ENCODE measurements at places on chromosomes 7 and 10.

DNA sequence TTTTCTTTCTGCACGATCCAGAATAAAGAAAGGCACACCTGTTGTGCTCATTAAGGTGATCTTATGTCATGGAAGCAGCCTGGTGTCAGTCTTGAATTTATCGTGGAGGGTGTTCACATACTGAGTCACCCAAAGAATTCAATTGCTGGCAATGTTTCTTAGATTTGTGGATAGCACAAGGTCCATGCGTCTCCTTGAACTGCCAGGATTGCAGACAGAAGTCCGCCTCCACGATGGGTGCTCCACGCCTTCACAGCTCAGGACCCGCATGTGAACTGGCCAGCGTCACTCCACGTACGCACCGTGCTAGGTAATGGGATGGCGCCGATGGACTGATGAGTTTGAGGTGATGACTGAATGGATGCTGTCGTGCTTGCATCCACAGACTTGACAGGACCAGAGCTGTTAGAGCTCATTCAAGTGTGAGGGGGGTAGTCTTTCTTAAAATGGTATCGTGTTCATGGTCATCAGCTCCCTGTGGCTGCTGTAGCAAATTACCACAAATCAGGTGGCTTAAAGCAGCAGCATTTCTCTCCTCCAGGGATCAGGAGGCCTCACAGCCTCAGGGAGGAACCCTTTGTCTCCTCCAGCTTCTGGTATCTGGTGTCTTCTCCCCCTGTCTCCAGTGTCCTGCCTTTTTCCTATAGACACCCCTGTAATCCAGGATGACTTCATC, 65.4 kb upstream of the DNAJB6 start:
- no peak for DNase-seq

- DNase-seq, result no peak
Measured at GRCh38 chr10:23174977-23175512, 17.1 kb upstream of the PTF1A start.

- DNase-seq, result no peak
Measured at GRCh38 chr10:89269433-89270152, 18.0 kb upstream of the LIPA start.

DNA sequence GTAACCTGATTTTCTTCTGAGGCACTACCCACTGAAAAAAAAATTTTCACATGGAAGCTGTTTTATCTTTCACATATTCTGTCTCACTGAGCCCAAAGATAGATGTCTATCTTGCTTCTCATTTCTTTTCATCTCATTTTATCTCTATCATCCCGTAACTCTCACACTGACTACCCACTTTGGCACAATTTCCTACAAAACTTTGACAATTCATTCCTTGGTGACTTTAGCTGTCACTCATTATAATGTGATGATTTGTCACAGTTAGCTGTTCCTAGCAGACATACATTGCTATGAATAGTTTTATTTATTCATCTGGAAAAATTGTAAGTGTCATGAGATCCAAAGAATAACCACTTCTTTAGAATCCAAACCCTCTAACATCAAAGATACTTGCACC, 589.9 kb upstream of the TEX47 start:
- no peak for DNase-seq

DNA sequence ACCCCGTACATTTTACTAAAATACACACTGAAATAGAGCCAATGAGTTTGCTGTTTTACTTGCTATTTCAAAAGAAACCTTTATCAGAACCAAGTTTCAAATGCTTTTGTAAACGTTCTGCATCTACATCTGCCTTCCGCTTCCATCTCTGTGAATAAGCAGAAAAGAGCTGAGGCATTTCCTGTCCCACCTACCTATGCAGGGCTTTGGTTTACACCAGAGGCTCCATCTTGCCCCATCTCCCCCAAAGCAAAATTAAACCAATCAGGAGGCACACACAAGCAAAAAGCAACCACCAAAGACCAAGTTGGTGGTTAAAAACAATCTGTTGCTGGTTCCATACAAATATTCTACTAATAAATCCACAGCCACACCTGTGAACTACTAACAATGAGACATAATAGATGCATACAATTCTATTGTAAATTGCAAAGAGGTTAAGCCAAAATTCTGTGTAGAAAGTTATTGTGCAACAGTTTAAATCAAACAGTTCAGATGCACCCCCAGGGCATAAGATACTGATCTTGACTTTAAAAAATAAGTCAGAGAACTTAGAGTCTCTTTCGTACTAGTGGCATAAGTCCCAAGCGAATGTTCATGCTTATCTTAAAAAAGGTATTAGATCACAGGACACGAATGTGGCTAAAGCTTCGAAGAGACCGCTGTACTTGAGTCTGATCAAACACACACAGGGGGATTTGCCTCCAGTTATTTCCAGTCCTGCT, 83.9 kb downstream of the FGFR2 start:
- no peak for DNase-seq

GRCh38 chr10:68647672-68648341, 73.2 kb upstream of the CCAR1 start:
- no peak for DNase-seq

- DNase-seq, result no peak
Measured at GRCh38 chr7:1915956-1916600, 246.0 kb downstream of the ELFN1 start.

GRCh38 chr7:140033779-140034363, 28.9 kb downstream of the PARP12 start:
- no peak for DNase-seq
